ENCODE measurements at places on chromosomes 16 and 17.
A peak's percentile ranks its signal among the peaks of the same experiment; 100 is the strongest.

DNA sequence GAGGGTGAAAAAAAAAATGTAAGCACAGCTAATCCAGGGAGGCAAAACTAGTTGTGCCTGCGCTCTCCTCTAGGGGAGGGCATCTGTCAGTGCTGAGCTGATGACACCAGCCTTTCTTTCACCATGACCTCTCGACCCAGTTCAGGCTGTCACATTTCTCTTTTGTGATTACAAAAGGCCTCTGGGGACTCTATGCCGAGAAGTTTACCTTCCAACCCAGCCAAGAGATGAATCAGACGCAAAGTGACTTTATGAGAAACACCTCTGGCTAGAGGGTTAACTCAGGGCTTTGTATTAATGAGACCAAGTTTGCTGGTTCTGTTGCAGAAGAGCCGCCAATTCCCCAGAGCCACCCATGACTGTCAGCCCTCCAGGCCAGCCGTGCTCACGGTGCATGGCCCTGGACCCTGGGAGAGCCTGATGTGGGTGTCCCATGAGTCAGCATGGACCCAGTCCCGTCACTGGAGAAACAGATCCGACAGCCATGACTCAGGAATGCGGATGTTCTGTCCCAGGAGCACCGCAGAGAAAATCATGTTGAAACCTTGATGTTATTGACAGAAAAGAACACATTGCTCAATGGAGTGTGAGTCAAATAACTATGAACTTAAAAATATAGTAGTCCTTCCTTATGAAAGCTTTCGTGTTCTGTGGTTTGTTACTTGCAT lies 437.2 kb downstream of the HS3ST3B1 start:
- no peak for DNase-seq

GRCh38 chr16:81526199-81526598 lies 81.6 kb downstream of the CMIP start:
- DNase-seq: no peak

DNA sequence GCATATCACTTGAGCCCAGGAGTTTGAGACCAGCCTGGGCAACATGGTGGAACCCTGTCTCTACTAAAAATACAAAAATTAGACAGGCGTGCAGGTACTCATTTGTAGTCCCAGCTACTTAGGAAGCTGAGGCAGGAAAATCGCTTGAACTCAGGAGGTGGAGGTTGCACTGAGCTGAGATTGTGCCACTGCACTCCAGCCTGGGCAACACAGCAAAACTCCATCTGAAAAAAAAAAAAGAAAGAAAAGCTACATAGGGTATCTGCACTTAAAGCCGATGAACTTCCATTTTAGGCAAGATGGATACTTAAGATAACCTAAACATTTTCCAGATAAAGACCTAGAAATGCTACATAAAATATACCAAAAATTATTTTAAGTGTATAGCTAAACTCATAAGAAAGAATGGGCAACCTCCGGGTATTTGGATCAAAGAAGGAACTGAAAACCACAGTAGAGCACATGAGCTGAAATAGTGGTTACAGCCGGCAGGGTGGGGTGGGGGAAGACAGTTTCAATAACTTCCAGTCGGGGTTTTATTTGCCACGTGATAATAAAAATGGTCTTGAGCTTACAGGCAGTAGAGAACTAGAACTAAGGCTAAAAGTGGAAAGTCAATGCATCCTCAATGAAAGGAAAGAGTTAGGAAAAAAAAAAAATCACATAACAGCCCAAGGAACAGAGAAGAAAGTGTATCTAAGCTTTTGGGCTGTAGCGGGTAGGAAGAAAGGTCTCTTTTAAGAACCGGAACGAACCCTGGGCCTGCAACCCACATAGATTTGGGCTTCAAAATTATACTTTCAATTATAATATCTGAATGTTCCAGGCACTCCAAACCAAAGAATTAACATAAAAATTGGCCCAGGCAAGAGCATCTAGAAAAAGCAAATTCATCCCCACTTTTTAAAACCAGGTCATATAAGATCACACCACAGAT lies 53.1 kb downstream of the CFDP1 start:
- DNase-seq: peak; percentile 19

- DNase-seq: no peak
Observed at GRCh38 chr17:62712171-62712581, 84.7 kb downstream of the MRC2 start.

GRCh38 chr17:3792481-3792880 lies 8.5 kb downstream of the ITGAE start:
- DNase-seq: no peak

DNA sequence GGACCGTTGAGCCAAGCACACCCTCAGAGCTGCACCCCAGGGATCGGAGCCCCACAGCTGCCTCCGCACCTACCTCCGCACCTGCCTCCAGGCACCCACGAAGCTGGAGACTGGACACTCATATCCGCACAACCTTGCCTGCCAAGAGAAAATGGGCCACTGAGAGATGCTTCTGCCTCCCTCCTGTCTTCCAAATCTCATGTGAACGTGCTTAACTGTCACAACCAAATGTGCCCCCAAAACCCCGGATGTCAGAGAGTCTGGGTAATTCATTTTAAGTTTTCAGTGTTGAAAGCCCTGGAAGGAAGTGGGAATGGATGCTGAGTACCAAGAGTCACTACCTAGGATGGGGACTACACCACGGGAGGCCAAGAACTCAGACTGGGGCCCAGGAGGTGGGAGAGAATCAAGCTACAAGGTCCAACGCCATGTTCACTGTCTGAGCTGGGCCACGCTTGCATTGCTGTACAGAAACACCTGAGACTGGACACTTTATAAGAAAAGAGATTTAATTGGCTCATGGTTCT lies 49.5 kb upstream of the MEAK7 start:
- DNase-seq: peak; percentile 45

GRCh38 chr17:77190576-77190975 lies 49.8 kb downstream of the SEC14L1 start:
- no peak for DNase-seq

DNA sequence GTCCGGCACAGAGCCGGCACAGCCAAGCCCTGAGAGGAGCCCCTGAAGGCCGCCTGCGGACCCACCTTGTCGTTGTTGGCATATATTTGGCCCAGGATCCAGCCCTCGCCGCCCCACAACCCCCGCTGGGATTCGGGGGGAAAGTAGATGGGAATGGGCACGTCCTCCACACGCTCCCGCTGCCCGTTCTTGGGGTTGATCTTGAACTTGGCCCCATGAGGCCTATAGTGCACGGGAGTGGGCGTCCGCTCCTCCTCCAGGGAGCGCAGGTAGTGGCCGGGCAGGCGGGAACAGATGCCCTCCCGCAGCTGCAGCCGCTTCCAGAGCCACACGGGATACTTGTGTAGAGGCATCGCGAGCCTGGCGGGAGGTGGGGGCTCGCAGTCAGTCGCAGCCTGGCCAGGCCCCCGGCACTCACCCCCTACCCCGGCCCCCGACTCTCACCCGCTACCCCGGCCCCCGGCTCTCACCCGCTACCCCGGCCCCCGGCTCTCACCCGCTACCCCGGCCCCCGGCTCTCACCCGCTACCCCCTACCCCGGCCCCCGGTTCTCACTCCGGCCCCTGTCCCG lies 387 bp downstream of the MRPL28 start:
- no peak for DNase-seq

GRCh38 chr17:59167571-59168001 lies 12.0 kb downstream of the PRR11 start:
- no peak for DNase-seq

DNA sequence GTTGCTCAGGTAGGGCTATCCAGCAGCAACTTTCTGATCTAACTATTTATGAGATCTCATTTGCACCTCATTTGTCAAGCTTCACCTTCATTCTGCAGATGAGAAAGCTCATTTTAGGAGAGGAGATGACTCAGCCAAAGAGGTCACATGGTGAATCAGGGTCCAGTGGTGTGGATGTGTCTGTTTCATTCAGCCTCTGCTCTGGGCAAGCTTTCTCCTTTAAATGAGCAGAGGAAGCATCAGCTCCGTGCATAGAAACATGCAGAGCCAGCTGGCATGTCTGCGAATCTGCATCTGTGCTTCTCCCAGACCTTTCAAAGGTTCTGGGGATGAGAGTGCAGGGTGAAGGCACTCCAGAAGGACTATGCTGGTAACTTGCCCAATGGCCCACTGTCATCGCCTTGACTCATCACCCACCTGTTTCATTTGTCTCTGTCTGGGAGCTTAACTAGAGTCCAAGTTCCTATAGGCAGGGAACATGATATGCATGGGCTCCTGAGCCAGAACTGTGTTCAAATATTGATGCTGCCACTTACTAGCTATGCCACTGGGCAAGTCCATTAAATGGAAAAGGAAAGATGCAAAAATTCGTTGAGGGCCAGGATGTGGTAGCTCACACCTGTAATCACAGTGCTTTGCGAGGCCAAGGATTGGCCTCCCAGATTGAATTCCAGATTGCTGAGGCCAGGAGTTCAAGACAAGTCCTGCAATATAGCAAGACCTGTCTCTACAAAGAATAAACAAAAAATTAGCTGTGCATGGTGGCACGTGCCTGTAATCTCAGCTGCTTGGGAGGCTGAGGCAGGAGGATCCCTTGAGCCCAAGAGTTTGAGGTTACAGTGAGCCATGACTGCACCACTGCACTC lies 67.1 kb upstream of the NLK start:
- DNase-seq: no peak

DNA sequence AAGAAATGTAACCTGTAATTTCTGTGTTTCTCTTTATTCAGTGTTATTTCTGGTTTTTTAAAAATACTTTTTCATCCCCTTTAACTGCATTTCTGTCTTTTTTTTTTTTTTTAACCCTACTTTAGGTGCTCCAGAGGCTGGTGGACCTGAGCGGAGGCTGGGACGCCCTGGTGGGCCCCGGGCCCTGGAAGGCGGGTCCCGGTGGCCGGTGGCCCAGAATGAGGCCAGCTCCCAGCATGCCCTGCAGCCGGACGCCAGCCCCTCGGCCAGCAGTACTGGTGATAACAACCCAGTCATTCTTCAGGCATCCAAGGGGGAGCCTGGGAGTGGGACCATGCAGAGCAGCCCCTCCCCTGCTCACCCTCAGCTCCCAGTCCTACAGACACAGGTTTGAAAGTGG lies 1.5 kb downstream of the SRCAP start:
- DNase-seq: no peak

GRCh38 chr17:19327031-19327783 lies 35.3 kb downstream of the B9D1 start:
- no peak for DNase-seq

GRCh38 chr17:80822700-80823410 lies 168.8 kb upstream of the CHMP6 start:
- DNase-seq: no peak

DNA sequence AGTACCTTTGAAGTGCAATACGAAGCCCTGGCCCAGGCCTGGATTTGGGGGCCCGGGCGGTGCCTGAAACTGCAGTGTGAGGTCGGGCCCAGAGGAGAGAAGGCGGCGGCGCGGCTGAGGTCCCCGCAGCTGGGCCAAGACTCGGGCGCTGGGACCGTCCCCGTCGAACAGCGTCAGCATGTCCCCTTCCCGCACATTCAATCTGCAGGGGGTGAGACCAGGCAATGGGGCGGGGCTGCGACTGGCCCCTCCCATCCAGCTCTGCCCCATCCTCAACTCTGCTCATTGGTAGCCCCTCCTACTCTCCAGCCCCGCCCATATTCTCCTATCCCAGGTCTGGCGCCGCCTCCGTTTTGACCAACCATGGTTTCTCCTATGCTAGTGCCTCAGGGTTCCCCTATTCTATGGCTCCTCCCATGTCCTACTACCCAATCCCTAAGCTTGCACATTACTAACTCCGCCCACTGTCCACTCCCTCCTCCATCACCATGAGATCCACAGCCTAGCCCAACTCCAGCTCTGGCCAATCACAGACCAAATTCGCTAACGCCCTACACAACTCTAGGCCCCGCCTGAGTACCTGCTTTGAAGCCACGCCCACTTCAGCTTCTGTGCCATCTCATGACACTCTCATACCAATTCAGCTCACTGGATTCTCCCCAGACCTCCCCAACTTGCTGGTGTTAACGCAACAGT lies 14.4 kb upstream of the CDIPT start:
- DNase-seq: no peak

DNA sequence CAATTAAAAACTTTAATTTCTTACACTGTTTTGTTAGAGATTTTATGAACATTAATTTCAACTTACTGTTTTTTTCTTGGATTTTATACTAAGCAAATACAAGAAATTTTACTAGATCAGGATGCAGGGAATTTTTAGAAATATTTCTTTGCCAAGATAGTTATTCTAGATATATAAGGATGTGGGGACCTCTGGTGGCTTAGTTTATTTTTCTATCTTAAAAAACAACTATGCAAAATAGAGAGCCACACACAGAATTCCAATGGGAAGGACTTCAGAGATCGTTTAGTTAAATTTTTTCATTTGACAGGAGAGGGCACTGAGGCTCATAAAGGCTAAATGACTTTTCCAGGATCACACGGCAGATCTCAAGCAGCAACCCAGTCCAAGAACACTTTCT lies 23.0 kb upstream of the CAPNS2 start:
- no peak for DNase-seq

- DNase-seq: no peak
Observed at GRCh38 chr17:47670064-47670463, 20.3 kb downstream of the KPNB1 start.
